ENCODE measurements at places on chromosomes 4 and X.

- DNase-seq: no peak
Measured at GRCh38 chr4:142696334-142697122, 149.6 kb downstream of the INPP4B start.

DNA sequence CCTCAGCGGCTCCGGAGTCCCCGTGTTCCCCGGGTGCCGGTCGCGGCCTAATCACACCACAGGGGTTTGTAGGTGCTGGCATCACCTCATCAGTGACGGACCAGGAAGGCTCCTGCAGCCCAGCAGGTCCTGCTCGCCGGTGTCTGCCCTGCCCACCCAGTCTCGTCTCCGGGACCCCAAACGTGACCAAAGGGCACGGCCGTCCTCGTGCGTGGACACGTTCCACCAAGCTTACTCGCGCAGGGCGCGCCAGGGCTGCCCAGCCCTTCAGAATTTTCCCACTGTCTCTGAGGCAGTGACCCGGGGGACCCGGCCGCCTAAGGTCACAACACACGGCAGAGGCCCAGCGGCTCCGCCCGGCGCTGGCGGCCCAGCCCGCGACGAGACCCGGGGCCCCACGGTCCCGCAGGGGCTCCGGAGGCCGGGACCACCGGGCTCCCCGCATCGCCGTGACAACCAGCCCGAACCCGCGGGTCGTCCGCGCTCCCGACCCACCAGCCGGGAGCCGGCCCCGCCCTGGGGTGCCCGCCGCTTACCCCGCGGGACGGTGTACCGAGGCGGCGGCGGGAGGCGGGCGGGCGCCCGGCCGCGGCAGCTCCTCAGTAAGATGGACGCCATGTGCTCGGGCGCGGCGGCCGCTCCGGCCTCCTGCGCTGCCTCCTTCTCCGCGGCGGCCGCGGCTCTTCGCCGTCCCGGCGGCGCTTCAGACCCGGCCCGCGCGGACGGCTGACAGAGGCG, 454 bp downstream of the LETM1 start:
- DNase-seq: no peak

DNA sequence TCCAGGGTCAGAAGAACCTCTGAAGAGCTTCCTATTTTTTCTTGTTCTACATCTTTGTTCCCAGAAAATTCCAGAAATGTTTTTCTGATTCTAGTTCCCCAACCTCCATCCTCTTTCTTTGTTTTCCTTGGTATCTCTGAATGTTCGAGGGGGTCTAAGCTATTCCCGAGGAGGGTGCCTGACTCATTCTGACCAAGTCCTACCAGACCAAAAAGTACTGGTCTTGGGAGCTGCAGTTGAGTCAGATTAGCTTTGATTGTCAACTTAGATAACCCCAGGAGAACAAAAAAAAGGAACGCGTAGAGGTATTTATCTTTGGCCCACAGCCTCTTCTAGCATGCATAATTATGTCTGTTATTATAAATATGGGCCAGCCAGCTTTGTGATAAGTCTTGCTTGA, 12.1 kb upstream of the TENM3 start:
- DNase-seq: no peak

GRCh38 chr4:81405900-81406401, 65.8 kb downstream of the RASGEF1B start:
- DNase-seq: peak; percentile 89

DNA sequence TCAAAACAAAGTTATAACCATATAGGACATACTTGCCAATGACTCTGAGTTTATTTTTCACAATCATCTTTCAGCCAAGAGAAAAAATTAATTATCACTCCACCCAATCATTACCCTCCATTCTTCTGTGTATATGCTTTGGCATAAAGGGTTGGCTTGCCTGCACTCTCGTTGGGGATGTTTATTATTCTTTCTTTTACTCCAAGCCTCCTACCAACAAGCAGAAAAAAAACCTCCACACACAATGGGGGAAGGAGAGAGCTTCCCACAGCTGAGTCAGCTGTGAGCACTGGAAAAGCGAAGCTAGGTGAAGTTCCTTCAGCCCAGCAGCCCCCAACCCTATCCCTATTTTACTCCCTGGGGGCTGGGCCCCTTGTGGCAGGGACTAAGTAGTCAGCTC, 1.5 kb downstream of the OPHN1 start:
- DNase-seq: no peak

GRCh38 chr4:135365065-135365464, 1163.5 kb upstream of the PABPC4L start:
- no peak for DNase-seq

DNA sequence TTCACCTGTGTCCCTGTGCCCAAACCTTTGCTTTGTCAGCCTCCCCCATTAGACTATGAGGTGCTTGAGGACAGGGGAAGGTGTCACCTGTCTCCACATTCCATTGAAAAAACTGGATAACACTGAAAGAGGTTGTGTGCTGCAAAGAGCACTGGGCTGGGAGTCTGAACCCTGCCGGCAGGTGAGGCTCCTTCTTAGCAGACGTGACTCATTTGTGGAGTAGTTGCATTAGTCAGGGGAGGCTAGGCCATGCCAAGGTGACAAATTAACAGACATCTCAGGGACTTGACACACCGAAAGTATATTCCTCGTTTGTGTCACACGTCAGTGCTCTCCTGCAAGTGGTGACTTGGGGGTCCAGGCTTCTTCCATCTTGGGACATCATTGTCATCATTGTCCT, 95.9 kb upstream of the STX18 start:
- DNase-seq: no peak

GRCh38 chr4:166195101-166195500, 322.1 kb downstream of the TLL1 start:
- no peak for DNase-seq

DNA sequence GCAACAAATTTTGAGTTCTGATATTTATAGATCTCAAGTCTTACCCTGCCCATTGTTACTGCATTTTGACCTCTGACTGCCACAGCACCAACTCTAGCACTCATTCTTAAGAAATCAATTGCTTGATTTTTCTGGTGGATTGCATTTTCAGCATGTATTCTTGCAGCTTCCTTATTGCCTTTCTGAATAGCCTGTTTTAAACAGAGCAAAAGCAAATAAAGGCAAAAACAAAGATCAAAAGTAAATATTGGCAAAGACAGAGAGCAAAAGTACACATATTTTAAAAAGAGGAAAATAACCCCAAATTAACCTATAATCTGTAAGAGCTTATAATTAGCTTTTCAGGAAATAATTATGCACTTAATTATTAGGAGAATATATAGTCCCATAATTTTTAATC, 129.4 kb upstream of the TENT5D start:
- DNase-seq: no peak

GRCh38 chrX:16646366-16647138, 3.4 kb upstream of the S100G start:
- DNase-seq: no peak

GRCh38 chrX:50874876-50875275, 35.7 kb upstream of the BMP15 start:
- DNase-seq: no peak

DNA sequence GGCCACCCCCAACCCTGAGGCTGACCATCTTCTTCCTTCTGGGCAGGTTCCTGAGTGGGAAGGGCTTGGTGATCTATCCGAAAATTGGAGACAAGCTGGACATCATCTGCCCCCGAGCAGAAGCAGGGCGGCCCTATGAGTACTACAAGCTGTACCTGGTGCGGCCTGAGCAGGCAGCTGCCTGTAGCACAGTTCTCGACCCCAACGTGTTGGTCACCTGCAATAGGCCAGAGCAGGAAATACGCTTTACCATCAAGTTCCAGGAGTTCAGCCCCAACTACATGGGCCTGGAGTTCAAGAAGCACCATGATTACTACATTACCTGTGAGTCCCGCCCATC, 9.7 kb downstream of the EFNB1 start:
- no peak for DNase-seq

DNA sequence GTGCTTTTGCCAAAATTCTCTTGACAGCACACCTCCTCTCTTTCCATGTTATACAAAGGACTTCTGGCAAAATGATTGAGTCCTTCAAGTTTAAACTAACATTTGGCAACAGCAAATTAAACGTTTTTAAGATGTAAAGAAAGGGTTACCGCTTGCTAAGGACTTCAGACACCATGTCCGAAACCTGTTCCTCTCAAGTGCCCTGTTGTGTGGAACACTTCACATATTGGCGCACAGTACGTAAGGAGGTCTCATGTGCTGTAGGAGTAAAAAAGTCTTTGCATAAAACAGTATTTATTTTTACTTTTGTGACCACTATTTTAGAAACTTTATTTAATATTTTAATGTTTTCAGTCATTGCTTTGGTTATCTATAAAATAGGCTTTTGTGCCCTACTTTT, 33.7 kb upstream of the HPRT1 start:
- peak; percentile 7 for DNase-seq
